Vagina (tissue), 2 donors: ENCODE measurements at places on chromosomes 6 and 20. TPM values are rescaled to one million over a fixed set of nuclear protein-coding genes. Genes with fewer than 3 reads are reported as not detected.
A peak's percentile ranks its signal among the peaks of the same experiment; 100 is the strongest.

DNA sequence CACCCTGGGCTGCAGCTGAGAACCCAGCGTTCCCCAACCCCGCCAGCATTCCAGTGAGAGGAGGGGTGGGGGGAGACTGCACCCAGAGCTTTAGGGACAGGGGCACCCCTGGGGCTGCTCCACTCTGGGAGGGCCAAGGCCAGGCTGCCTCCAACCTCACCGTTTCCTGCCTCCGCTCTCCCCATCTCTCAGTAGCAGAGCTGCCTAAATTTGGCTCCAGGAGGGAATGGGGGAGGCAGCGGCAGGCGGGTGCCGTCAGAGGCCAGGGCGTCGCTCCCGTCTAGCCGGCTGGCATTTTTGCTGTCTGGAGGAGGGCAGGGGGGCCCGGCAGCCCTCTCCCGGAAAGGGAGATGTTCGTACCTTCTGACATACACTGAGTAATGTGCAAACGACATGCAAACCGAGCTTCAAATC lies 46.6 kb downstream of the NOL4L start:
- H3K4me1 ChIP-seq = peaks cover 45% of the 10 kb centered on the region
- no peak for DNase-seq
- no peak overlapping the region for H3K27ac ChIP-seq
- no peaks in the 10 kb centered on the region for H3K27me3 ChIP-seq

GRCh38 chr20:21703717-21704407 lies 1.6 kb upstream of the PAX1 start:
- H3K4me3 ChIP-seq = no peak overlapping the region
- H3K27ac ChIP-seq = no peak overlapping the region
- peaks cover 7% of the 10 kb centered on the region for H3K4me1 ChIP-seq
- DNase-seq = peak; percentile 60

Gene MCCD1
- total RNA-seq = not detected

Gene SMLR1
- not detected for total RNA-seq

- DNase-seq = no peak
- H3K27me3 ChIP-seq = no peaks in the 10 kb centered on the region
- no peak overlapping the region for H3K4me3 ChIP-seq
- H3K4me1 ChIP-seq = no peaks in the 10 kb centered on the region
Measured at GRCh38 chr20:48986899-48987298, 59.2 kb upstream of the CSE1L start.

DNA sequence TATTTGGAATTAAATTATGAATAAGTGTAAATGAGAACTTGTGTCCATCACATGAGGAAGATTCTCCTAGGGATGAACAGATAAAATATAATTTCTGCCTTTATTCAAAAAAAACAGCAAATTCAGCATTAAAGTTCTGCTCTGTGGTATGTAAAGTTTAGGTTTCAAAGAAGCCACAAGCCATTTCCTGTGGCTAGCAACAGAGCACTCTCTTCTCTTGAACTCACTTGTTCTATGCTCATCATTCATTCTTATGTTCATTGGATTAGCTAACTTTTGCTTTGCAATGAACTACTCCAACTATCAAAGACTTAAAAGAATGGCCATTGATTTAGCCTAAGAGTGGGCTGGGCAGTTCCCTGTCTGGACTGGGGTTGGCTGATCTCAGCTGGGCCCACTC lies 20.8 kb upstream of the SNRPB2 start:
- H3K36me3 ChIP-seq = no peaks in the 10 kb centered on the region
- no peaks in the 10 kb centered on the region for H3K4me1 ChIP-seq
- no peaks in the 10 kb centered on the region for H3K27me3 ChIP-seq
- no peak overlapping the region for H3K27ac ChIP-seq
